Esophagus muscularis mucosa (tissue), 4 donors: ENCODE measurements at places on chromosomes 16 and 17. TPM values are rescaled to one million over a fixed set of nuclear protein-coding genes. Genes with fewer than 3 reads are reported as not detected.

TBC1D3G gene
- total RNA-seq = not detected

FMNL1 gene
- 11.0 TPM for total RNA-seq

DNAI2 gene
- total RNA-seq = not detected

SEC14L5 gene
- 0.84 TPM for total RNA-seq

CYGB gene
- total RNA-seq = 20.4 TPM

SLX4 gene
- 5.8 TPM for total RNA-seq
